ENCODE measurements at places on chromosomes 3 and 15.

DNA sequence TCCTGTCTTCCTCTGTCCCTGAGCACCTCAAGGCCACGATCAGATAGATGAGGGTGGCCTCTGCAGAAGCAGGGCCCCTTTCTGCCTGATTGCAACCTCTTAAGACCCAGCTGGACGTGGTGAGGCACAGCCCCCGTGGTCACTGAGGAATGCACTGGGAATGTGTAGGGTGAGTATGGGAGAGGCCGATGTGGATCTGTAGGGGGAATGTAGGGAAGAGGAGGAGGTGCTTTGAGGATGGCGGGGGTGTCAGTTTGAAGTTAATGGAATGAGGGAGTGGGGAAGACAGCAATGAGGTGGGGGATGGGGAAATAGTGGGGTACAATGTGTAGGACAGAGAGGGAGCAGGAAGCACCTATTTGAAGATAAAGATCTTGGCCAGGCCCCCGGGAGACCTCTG, 785 bp upstream of the IQCF5 start:
- no peak for DNase-seq

- DNase-seq: no peak
Measured at GRCh38 chr3:39207361-39208186, 15.2 kb upstream of the XIRP1 start.

DNA sequence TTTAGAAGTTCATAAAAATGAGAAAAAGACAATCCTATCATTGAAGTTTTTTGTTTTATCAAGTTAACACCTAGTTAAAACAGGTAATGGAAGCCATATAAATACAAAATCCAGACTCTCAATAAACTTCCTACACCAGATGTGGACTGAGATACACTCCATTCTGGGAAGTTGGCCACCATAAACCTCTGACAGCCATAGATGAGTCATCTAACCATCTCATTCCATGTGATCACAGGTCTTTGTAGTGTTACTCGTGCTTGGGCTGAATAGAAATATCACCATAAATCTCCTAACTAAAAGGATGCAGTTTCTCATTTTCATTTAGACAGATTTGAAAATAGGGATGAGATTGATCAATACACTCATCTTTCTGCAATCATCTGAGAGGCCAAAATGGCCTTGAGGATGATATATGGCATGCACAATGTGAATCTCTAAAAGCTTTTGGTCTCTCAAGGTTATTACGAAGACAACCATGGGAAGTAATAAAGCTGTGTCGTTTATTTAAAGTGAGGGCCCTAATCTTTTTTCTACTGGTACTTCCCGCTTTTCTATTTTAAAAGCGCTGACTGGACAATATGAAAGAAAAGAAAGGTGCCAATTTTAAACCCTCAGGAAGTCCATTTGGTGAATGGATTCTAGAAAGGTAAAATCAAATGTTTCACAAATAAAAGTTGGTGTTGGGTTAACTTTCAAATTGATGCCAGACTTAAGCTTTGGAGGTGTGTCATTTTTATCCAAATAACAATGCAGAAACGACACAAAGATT, 155.5 kb downstream of the POLR2M start:
- DNase-seq: no peak

GRCh38 chr3:27533718-27534573, 49.8 kb upstream of the SLC4A7 start:
- DNase-seq: no peak

DNA sequence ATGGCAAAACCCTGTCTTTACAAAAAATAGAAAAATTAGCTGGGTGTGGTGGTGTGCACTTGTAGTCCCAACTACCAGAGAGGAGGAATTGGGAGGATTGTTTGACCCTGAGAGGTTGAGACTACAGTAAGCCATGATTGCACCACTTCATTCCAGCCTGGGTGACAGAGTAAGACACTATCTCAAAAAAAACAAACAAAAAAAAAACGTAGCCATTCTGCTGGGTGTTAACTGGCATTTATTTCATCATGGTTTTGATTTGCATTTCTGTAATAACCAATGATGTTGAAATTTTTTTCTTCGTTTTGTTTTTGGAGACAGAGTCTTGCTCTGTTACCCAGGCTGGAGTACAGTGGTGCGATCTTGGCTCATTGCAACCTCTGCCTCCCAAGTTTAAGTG, 63.3 kb downstream of the RPLP1 start:
- no peak for DNase-seq

DNA sequence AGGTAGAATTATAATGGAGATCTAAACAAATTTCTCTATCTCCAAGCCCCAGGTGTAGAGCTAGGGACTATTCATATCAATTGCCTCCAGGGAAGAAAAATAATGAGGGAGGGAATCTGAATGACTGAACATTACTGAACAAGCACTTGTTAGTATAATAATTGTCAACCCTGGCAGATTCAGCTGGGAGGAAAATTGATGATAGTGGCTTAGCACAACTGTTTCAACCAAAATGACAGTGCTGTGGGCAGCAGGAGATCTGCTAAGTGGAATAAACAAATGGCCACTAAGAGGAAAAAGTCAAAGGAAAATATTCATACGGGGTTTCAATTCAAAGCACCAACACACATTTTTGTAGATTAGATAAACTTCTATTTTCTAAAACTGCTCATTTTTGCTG, 294.9 kb upstream of the ZNF385D start:
- DNase-seq: no peak

DNA sequence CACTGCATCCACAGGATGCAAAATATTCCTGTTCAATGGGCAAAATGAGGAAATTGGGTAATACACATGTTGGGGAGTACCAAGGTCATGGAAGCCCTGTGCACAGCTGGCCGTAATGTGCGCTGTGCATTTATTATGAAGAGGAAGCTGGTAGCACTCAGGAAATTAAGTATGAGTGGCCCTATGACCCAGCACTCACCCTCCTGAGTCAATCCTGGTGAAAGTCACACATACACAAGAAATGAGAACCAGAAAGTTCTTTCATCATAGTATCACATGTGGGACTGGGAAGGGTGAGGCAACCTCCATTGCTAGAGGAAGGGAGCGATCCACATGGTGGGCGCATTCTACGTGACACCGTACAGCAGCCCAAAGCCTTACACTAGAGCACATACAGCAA, 11.4 kb upstream of the PRR20G start:
- no peak for DNase-seq

DNA sequence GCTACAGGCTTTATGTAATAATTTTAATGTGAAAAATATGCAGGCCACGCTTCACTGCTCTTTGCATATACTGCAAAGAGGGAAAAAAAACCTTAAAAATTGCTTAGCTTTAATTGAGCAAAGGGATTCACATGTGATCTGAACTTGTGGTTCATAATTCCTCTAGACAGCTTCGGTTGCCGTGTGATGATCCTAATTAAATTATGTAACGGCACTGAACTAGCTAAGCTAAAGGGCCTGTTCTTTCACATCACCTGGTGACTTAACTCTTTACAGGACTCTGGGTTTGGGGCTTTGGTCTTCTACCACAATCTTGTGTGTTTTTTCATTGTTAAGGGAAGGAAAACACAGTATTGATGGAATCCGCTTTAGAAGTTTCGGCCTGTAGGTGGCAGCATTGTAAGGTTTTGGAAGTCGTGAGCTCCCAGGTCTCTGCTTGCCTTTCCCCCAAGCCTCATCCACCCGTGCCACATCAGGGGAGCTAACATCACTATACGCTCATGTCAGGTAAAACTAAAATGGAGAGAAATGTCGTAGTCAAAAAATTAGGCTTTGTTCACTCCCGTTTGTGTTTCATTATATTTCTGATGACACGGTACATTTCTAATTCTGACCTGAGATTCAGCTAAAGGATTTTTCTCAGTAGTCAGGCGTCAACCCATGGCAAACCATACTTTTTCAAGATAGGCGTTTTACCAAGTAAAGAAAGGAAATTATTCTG, 205.6 kb upstream of the DPH6 start:
- DNase-seq: peak; percentile 93

- no peak for DNase-seq
Measured at GRCh38 chr3:70805061-70805889, 492.8 kb upstream of the MDFIC2 start.

DNA sequence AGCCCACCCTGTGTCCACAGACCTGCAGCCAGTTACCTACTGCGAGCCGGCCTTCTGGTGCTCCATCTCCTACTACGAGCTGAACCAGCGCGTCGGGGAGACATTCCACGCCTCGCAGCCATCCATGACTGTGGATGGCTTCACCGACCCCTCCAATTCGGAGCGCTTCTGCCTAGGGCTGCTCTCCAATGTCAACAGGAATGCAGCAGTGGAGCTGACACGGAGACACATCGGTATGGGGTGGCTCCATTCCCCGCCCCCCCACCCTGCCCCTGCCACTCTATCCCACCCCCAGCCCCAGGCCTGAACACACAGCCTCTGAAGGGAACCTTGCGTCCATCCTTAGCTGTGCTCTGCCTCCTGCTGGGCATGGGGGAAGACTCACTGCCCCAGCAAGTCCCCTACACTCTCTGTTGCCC, 73.2 kb downstream of the AAGAB start:
- DNase-seq: no peak

- DNase-seq: no peak
Measured at GRCh38 chr15:28900041-28900891, 14.5 kb downstream of the APBA2 start.

DNA sequence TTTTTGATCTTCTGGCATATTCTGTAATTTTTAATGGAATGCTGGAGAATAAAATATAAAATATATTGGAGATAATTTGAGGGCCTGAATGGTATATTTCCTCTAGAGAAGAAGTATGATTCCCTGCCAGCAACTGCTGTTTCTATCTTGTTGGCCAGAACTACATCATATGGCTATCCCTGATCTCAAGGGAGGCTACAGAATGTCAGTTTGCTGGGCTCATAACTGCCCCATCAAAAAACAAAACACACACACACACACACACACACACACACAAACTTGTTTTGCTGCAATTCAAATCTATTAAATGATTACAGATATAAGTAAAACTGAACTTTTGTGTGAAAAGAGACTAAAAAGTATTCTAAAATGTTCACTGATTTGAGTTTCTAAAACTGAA, 51.0 kb downstream of the RASA2 start:
- no peak for DNase-seq

DNA sequence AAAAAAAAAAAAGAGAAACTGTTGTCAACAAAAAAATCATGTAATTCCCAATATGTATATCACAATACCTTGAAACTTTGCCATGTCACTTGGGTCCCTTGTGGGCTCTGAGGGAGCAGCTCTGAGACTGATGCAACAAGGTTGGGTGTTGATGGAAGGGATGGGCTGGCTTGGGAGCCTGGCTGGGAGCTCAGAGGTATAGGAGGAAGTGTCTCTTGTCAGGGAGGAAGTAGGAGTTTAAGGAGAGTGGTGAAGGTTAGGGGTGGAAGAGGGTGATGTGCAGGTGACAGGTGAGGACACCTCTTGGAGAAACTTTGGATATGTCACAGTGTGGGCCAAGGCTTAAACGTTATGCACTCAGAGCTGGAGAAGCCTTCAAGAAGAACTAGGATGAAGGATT, 2.0 kb upstream of the TM6SF1 start:
- DNase-seq: no peak

DNA sequence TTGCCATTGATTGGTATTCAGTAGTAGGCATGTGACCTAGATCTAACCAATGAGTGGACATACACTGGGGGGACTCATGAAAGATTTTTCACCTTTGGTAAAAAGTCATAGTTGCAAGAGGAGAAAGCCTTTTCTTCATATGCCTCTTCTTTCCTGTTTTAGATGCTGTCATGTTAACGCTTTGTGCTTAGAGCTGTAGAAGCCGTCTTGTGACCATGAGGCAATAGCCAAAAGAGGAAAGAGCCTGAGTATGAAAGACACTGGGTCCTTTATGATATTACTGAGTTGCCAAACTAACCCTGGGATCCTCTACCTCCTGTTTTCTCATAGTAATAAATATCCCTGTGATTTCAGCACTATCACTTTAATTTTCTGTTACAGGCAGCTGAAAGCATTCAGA, 396.0 kb downstream of the FHIT start:
- DNase-seq: no peak

DNA sequence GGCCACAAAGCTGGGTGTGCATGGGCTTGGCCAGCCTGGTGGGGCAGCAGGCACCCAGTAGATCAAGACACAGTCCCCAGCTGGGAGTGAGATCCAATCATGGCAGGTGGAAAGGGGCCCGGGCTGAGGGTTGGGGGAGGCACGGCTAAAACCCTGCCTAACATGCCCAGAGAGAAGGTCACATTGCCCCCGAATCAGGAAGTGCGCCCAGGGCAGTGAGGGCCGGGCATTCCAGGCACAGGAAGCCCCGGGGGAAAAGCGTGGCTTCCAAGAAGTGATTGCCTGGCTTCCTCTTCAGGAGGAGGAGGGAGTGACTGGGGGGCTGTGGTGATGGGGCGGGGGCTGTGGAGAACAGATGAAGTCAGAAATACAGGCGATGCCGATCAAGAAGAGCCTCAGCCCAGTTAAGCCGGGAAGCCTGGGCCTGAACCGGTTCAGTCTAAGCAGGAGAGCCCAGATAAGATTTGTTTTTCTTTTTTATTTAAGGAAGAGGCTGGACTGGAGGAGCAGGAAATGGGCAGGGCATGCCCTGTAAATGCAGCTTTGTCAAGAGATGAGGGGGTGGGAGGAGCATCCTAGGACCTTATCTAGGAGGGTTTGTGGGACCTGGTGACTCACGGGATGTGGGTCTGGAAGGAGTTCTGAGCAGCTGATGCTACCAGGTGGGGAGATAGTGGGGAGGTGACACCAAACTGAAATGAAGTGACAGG, 83.9 kb downstream of the CHSY1 start:
- no peak for DNase-seq
